ENCODE measurements at places on chromosomes 1 and 21.

GRCh38 chr1:118124064-118124463 is 61.0 kb downstream of the SPAG17 start:
- no peak for DNase-seq

DNA sequence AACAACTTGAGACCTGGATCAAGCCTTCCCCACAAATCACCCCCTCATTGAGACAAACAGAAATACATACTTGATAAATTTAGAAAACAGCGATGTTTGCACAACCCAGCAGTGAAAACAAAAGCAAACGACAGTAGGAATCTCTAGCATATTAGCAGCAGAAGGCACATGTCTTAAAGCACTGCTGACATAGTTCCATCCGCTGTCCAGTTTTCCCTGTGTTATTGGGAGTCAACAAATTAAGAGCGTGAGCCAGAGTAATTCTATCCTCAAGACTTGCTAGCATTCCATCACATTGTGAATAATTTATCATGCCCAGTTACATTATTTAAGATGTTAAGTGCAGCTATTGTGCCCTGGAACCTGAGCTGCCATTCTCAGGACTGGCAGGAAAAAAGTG is 55.3 kb downstream of the IGSF5 start:
- no peak for DNase-seq

- no peak for DNase-seq
Measured at GRCh38 chr1:236150311-236150955, 8.1 kb downstream of the GPR137B start.

DNA sequence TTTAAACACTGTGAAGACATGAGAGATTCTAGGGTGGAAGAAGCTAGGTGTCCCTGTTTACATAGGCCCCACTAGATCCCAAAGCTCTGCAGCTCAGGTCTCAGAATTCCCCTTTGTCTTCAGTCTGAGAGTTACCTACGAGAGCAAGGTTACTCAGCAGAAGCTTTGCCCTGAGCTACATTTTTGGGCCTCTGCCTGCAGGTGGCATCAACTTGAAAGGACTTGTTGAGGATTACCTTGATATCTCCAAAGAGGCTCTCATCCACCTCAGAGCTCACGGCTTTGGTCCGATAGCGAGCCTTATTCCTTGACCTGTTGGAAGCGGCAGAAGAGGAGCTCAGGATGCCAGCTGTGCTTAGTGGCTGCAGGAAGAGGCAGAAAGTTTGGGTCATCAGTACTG is 7.0 kb downstream of the CFAP45 start:
- no peak for DNase-seq

- no peak for DNase-seq
Measured at GRCh38 chr21:38948377-38949069, 142.8 kb downstream of the ETS2 start.

GRCh38 chr1:223820515-223820858 is 25.3 kb downstream of the TP53BP2 start:
- no peak for DNase-seq

DNA sequence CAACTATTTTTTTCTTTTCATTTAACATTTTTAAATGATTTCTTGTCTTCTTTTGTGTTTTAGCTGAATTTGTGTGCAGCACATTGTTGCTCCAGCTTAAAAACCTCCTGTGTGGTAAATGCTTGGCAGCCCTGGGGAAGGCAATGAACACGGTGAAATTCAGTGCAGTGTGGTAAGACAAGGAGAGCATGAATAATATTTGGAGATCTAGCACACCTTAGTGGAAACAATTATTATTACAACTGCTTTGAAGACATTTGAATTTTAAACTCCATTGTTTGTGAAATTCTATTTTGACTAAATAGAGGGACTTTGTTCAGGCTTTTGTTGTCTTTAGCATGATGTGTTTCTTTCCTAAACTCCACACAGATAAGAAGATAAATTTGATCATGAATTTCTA is 242.6 kb upstream of the CXADR start:
- no peak for DNase-seq

GRCh38 chr1:194809215-194809614 is 1622.8 kb upstream of the B3GALT2 start:
- DNase-seq: no peak

GRCh38 chr1:211638689-211639101 is 36.7 kb downstream of the NEK2 start:
- DNase-seq: no peak

DNA sequence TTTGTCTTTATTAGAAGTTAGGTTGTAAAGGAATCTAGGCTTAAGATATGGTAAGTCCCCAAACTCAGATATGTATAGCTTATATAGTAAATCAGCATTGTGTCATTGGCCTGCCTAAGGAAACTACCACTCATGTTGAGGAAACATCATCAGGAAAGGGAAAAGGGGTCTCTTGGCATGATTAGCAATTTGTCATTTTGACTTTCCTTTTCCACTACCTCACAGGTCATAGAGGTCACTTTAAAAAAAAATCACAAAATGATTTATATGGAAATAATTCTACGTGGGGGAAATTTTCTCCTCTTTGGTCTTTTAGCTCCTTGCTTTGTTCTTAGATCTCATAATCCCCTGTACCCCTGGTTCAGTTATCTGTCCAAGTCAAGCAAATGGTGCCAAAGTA is 213.5 kb downstream of the RPS6KC1 start:
- DNase-seq: no peak

DNA sequence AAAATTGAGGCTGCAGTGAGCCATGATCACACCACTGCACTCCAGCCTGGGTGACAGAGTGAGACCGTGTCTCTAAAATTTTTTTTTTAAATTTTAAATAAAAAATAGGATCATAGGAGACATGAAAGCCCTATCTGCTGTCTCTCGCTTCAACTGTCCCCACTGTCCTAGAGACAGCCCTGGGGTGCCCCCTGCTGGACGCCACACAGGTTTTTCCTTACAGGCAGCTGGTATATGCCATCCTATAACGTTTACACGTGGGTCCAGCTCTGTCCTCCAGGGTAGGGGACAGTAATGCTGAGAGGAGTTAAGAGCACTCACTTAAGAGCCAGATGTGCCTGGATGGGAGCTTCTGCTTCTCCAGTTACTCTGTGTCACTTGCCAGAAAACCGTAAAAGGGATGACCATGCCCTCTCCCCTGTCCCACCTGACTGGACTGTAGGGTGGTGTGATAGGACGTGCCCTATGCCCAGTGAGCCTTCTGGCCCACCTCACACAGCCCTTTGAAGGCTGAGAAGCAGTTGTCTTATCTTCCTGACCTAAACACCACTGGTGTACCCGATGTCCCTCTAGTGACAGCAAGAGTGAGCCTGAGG is 8.5 kb downstream of the FBXO2 start:
- DNase-seq: no peak

GRCh38 chr1:54463259-54464030 is 57.3 kb upstream of the SSBP3 start:
- DNase-seq: no peak

GRCh38 chr1:29410476-29410875 is 174.2 kb downstream of the PTPRU start:
- DNase-seq: no peak

- DNase-seq: no peak
Measured at GRCh38 chr21:34008618-34009017, 64.8 kb upstream of the MRPS6 start.

DNA sequence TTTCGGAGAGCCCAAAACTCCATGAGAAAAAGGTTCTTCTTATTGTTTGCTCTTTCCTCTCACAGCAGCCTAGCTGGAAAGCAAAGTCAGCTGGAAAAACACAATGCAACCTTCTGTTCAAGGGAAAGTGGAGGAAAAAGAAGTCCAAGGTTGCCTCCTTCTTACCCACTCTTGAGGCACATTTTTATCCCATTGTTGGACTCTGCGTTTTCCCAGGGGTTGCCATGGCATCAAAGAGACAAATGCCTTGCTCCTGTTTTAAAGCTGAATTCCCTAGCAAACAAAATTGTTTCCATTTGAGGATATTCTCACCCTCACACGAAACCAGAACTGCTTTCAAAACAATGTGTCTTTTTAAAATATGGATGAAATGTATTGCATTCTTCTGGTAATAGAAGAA is 45.1 kb upstream of the PALMD start:
- DNase-seq: no peak

- no peak for DNase-seq
Measured at GRCh38 chr1:63617450-63617849, 24.2 kb downstream of the PGM1 start.
